ENCODE measurements at places on chromosomes 7 and 10.

- no peak for DNase-seq
Observed at GRCh38 chr7:12493863-12494686, 76.4 kb upstream of the SCIN start.

DNA sequence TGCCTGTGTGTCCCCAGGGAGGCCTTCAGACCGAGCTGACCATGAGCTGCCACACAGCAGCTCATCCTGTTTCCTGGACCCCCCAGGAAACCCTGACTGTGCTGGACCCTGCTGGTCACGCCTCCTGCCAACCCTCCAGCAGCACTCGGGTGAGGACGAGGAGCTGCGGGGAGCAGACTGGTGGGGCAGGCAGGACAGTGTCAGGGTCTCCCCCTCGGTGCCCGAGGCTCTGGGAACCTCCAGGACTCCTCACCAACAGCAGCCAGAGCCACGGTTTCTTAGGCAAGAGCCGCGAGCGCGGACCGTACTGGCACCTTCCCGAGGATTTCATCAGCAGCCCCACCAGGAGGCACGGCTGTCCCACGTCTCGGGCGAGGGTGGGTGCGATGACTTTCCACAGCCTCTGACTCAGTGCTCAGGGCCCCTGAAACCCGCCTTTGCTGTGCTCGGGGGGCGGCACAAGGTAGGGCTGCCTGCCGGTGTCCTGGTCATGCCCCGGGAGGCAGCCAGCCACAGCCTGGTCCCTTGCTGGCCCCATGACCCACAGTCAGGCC is 186.9 kb downstream of the ELFN1 start:
- DNase-seq, result no peak

DNA sequence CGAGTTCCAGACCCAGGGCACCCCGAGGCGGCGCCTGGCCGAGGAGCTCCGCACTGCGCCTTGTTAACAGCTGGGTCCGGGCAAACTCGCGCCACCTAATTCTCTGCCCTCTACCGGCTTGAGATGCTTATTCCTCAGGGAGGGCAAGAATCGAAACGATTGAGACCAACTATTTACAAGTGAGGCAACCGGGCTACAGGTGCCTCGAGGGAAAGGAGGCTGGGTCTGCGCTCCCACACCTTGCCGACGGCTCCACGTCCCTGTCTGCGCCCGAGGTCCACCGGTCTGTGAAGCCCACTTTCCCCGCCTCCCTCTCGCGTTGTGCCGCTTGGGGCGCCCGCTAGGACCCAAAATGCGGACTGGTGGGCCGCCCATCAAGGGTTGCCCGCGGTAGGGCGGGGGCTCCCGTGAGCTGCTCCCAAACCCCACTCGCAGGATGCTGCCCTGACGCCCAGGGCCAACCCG is 527 bp downstream of the AKR1B1 start:
- DNase-seq, result peak; percentile 60

DNA sequence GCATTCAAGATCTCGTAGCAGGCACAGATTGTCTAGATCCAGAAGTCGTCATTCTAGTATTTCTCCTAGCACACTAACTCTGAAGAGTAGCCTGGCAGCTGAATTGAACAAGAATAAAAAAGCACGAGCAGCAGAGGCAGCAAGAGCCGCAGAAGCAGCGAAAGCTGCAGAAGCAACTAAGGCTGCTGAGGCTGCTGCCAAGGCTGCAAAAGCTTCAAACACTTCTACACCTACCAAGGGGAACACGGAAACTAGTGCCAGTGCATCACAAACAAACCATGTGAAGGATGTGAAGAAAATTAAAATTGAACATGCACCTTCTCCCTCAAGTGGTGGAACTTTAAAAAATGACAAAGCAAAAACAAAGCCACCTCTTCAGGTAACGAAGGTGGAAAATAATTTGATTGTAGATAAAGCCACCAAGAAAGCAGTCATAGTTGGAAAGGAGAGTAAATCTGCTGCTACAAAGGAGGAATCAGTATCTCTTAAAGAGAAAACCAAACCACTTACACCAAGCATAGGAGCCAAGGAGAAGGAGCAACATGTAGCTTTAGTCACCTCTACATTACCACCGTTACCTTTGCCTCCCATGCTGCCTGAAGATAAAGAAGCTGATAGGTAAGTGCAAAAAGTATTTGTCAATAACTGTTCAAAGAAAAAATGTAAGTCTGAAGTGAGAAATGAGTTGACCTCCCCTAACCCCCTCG is 37.7 kb downstream of the CDK13 start:
- DNase-seq, result peak; percentile 29

GRCh38 chr10:58818900-58819299 is 306.2 kb downstream of the BICC1 start:
- no peak for DNase-seq

DNA sequence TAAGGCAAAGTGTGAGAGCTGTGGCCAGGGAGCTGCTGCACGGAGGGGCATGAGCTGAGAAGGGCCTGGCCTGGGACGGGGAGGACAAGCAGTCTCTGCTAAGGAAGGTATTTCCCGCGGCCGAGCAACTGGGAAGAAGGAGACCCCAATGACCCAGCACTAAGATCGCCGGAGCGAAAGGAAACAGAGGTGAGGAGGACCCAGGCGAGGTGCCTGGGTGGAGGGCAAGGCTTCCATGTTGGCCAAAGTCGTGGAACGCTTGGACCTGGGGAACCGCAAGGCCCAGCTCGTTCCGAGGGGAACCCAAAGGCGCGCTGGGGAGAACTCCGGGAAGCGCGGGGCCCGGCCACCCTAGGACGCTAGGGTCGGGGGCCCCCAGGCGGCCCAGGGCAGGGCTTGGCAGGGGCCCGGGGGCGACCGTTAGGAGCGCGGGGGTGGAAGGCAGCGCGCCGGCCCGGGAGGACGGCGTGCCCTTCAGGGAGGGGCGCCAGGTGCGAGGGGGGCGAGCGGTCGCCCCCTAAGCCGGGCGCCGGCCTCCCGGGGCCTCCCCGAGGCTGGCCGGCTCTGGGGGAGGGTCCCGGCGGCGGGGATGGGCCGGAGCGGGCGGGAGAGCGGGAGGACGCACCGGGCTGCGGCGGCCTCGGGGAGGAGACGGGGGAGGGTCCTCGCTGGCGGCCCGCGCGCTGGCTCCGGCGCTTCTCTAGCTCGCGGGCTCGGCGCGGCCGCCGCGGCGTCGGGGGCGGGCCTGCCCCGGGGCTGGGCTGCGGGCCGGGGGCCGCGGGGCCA is 545 bp downstream of the GIGYF1 start:
- no peak for DNase-seq

GRCh38 chr10:66283064-66283463 is 642.8 kb upstream of the LRRTM3 start:
- DNase-seq, result no peak

GRCh38 chr10:49736564-49737113 is 25.5 kb downstream of the OGDHL start:
- no peak for DNase-seq

- no peak for DNase-seq
Observed at GRCh38 chr10:112429654-112430230, 17.0 kb downstream of the ZDHHC6 start.

GRCh38 chr10:49187950-49188761 is at the start of gene TMEM273:
Gene TMEM273, minus strand, starts transcription at chr10:49188391. Its CDS starts 55 bp downstream, at chr10:49188336.
- peak; percentile 62 for DNase-seq

DNA sequence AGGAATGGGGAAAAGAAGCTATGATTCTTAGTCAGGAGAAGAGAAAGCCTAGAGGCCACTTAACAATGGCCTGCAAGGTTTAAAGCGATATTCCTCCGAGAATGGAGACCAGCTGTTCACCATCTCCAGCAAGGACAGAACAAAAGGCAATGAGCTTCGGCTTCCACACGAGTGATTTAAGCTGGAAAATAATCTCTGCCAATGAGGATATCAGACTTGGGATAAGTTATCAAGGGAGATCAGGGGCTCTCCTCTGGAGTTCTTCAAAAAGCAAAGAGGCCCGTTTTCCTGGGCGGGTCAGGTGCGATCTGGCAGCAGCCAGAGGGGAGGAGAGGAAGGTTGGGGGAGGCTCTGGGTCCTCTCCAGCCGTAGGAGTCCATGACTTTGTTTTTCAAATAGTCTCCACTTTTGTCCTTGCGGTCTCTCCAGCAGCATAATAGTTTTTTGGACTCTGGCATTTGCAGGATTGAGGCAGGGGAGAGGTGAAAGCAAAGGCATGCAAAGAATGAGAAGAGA is 211.3 kb downstream of the SKIDA1 start:
- no peak for DNase-seq

GRCh38 chr10:130483691-130484467 is 347.7 kb downstream of the GLRX3 start:
- no peak for DNase-seq

DNA sequence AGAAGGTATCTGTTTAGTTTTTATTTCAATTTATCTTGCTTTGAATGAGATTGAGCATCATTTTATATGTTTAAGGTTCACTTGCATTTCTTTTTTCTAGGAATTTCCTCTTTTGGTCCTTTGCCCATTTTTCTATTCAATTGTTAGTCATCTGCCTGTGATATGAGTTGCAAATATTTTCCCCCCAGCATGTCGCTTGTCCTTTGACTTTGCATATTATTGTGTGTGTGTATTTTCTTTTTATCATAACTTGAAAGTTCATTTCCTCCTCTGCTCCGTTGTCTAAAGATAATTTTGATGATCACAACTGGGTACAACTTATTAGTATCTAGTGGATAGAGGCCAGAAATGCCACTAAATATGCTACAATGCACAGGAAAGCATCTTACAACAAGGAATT is 132.7 kb upstream of the MDFIC start:
- DNase-seq, result no peak

DNA sequence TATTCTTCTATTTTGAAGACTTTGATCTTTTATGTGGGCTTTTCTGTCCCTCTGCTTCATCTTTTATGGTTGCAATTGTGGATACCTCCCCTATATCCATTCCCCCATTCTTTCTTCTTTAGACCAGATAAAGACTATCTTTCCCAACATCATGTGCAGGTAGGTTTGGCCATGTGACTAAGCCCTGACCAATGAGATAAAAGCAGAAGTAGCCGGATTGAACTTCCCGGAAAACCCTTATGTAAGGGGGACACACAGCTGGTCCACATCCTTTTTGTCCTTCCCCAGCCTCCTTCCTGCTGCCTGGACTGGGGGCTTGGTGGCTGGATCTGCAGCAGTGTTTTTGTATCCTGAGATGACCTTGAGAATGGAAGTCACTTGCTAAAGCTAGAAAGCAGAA is 33.5 kb upstream of the EXOC6 start:
- no peak for DNase-seq

GRCh38 chr10:113108194-113108835 is 158.3 kb downstream of the TCF7L2 start:
- no peak for DNase-seq

GRCh38 chr10:17343118-17343517 is 111.3 kb downstream of the ST8SIA6 start:
- no peak for DNase-seq
